ENCODE measurements at places on chromosomes 7 and 10.

DNA sequence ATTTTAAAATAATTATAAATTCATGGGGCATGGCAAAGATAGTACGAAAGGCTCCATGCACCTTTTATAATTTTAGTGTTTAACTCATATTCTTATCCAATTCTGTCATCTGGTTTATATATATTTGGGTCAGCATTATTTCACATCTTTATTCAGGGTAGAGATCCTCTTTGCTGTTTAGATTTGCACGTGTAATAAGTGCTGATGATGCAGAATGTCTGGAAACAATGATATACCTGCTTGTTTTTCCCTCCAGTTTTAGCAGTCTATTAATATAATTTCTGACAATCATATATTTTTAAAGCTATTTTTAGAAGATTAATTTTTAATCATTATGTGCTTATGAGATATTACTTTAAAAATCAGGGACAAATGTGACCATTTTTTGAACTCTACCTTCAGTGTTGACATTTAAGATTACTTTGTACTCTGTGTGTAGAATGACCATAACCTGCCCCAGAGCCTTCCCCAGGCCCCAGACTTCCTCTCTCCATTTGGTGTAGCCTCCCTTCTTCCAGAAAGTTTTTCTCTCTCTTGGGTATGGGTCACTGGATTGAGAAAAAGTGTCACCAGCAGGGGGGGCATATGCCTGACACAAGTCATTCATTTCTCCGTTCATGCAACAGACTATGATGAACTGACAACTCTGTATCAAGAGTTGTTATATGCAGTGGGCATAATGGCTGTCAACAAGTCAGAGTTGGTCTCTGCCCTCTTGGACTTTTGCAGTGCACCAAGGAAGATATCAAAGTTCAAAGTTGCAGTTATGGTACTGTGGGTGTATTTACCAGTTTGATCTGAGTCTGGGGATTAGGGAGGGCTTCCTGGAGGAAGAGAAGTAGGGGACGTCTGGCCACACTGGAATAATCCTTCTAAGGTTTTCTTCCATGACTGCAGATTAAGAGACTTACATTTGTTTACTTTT is 192.6 kb upstream of the CCDC6 start:
- DNase-seq: no peak

DNA sequence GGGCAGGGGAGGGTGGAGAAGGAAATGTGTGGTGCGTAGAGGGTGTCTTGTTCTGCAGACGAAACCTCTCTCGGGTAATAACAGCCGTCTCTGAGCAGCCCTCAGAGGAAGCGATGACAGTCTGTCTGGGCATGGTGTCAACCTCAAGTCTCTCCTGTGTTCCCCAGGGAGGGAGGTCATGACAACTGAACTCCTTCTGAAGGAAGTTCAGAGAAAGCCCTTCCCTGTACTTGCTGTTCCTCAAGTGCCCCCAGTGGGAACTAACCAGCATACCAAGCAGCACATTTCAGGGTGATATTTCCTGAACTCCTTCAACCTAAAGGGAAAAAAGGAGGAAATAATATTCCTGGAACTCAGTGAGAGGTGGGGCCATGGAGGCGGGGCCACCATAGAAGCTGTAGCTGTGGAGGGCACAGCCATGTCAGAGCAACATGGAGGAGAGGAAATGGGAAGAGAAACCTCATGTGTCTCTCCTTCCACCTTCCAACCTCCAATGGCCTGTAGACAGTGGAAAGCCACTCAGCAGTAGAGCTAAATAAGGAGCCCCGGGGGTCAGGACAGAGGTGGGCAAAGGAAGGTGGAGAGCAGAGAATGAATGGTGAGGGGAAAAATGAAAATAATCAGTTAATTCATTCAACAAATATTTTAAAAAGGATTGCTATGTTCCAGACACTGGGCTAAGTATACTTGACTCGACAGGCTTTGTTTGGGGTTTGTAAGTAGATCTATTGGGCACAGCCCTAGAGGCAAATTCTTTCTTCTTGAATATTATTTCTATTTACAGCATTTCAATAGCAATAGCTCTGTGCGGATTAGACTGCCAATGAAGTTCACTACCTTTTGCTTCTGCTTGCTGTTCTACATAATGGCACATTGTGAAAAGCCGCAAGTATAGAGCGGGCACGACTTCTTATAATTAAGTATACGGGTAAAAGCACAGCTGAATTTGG is 61.0 kb upstream of the AOAH start:
- peak; percentile 22 for DNase-seq

DNA sequence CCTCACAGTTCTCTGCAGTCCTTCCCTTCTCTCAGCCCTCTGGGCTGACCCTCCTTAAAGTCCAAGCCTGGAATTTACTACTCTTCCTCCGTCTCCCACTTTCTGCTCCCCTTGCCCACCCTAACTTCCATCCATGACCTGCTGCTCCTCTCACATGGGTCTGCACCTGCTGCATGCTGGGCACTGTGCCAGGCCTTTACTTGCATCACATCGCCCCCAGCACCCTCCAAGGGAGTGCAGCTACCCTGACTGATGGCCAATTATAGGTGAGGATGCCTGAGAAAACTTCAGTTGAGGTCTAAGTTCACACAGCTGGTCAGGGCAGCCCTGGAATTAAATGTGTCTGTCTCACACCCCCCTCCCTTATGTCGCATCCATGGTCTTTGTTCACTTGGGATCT is 53.6 kb upstream of the ZPBP start:
- no peak for DNase-seq

- DNase-seq: no peak
Observed at GRCh38 chr7:91280604-91281003, 16.4 kb downstream of the FZD1 start.

DNA sequence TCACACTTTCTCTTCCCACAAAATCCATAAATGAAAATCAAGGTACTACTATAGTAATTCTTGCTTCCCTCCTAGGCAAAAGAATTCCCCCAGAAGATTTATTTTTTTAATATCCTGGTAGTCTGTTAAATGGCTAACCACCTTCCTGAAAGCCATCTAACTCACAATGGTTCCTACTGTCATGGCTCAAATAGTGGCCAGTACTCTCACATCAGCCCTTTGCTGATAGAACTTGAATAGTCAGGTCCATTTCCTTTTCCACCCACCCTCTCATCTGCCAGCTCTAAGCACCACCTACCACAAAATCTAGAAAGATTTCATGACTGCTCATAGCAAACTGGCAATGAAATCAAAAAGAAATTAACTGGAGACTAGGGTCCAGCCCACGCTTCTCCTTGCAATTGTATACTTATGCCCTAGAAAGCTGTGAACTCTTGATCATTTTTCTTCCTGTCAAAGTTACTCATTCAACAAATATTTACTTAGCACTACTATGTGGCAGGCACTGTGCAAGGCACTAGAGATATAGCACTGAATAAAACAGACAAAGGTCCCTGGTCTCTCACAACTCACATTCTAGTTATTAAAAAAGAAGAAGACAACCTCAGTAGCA is 60.4 kb downstream of the ARMH3 start:
- no peak for DNase-seq

- DNase-seq: no peak
Observed at GRCh38 chr7:157017603-157018327, 7.3 kb upstream of the MNX1 start.

GRCh38 chr10:129790715-129791446 is 173.2 kb downstream of the EBF3 start:
- no peak for DNase-seq

DNA sequence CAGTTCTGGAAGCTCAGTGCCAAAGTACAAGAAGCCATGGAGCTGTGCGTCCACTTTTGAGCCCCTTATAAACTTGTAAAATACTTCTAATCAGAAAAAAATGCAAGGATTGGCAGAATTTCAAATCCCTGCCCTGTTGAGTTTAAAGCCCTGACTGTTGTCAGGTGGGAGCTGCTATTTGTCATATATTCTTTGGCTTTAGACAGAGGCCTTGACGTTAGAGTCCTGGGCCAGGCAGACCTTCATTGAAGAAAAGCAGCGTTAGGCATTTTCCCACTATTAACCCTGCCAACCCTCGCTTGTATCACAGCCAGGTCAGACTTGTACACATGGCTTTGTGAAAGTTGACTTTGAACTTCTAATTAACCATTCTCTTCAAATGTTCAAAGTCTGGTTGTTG is 155.4 kb downstream of the TWIST1 start:
- no peak for DNase-seq

DNA sequence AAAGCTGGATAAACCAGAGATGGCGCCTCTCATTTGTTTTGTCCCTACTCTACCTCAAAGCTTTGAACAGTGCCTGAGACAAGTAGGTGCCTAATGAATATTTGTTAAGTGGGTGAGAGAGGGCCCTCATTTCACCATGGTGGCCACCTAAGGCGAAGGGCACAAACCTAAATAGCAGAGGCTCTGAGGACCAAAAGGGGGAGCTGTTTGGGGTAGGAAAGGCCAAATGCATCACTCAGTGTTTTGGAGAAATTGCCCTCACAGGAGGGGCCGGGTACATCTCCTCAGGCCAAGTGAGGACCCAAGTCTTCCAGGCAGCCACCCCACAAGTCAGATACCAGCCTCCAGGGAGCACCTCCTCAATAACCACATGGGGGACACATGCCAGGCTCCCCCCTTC is 14.0 kb downstream of the IMPDH1 start:
- DNase-seq: no peak

GRCh38 chr10:58359541-58359940 is 24.7 kb downstream of the UBE2D1 start:
- no peak for DNase-seq

GRCh38 chr7:83996879-83997278 is 197.7 kb downstream of the SEMA3A start:
- DNase-seq: no peak

DNA sequence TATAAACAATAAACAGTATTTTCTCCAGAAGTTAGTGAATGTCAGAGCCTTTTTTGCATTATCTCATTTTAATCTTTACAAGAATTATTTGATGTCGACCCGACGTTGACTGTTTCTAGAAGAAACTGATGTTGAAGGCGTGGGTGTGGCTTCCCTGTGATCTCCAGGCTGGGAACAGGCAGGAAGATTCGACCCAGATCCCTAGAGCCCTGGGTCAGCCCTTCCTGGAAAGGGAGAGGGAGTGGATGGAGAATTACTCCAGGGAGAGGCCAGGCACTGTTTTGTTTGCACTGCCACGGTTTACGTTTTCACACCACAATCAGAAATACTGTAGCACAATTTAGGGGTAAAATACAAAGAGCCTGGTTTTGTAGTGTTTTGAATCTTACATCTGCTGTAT is 133.1 kb downstream of the ADARB2 start:
- DNase-seq: no peak

DNA sequence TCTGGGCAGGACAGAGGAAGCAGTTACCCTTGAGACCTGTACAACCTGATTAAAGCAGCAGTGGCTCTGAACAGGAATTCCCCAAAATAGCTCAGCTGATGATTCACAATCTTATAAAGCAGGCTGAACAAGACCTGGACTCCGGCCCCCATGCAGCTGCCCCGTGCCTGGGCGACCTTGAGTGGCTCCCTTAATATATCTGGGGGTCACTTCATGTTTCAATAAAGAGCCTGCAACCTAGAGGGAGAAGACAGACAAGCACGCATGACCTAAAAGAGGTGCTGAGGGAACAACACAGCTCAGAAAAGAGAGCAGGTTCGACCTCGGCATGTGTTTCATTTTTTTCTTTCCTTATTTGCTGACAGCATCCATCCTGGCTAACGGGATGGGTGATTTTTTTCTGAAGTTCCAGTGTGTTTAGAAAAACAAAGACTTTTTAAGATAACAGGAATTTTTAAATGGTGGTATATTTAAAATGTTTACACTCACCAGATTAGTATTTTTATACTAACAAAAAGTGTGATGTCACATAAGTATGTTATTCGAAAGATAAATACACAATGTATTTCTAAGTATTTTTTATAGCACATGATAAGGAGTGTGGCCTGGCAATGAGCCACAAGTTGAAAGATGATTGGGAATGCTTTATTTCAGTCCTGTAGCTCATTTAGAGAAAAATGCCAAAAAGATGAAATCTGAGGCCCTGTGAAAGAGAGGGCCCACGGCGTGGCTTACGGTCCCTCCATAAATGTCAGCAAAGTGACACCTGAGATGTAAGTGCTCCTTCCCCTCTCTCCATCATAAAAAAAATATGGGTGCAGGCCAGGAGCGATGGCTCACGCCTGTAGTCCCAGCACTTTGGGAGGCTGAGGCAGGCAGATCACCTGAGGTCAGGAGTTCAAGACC is 161.3 kb downstream of the SLIT1 start:
- DNase-seq: no peak

DNA sequence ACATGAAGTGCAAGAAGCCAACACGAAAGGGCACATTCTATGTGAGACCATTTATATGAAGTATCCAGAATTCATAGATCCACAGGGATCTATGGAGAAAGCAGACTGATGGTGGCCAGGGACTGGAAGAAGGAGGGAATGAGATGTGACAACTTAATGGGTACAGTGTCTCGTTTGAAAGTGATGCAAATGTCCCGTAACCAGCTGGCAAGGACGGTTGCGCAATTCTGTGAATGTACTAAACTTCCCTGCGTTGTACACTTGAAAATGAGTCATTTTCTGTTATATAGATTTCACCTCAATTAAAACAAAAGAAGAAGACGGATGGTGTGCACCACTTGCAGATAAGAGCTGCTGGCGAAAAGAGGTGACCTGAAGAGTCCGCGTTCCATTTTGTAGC is 861.1 kb downstream of the TYW1 start:
- DNase-seq: no peak

DNA sequence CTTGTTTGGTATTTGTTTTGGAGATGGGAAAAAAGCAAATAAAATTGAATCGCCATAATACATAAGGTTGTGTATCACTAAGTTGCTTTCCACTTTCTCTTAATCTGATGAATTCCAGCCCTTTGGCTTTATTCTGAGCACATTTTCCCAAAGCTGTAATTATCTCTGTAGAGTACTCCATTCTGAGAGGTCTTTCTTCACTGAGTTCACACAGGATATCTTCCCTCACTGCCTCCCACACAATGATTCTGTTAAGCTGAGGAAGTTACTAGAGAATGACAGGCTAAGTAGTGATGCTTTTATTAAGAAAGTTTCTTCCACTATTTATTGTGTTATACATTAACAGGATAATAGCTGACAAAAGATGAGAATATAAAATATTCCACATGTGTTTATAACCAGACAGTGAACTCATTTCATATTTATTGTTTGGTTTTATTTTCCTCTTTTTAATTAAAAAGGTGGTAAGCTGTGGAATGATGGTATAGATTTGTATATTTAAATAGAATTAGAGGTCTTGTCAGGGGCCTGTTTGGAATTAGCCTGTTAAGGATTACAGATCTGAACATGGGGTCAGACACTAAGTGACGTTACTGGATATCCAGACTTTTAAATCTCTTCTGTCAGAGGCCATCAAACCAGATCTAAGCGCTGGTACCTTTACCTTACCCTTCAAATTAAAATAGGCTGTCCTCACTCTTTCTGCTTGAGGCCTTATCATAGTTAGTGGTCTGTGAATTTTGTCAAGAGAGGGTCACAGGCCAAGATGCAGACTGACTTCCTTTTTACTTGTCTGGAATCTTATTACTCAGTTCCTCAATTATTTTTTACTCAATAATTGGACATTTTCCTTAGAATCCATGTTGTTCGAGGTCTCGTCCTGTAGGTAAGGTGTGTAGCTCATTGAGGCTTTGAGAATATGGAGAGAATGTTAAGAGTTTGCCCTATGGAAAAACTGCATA is 8.4 kb downstream of the PLXDC2 start:
- DNase-seq: no peak
